ENCODE measurements at places on chromosomes 4 and X.

GRCh38 chr4:184856277-184856609 lies 30.5 kb upstream of the ACSL1 start:
- H3K4me1 ChIP-seq: peaks cover 39% of the 10 kb centered on the region
- no peak for DNase-seq
- H3K27me3 ChIP-seq: no peaks in the 10 kb centered on the region
- H3K4me3 ChIP-seq: no peak overlapping the region
- no peak overlapping the region for H3K27ac ChIP-seq

GRCh38 chr4:102302762-102303161 lies 42.5 kb downstream of the SLC39A8 start:
- no peak for DNase-seq
- H3K4me3 ChIP-seq: no peak overlapping the region
- peaks cover 43% of the 10 kb centered on the region for H3K36me3 ChIP-seq
- no peaks in the 10 kb centered on the region for H3K27me3 ChIP-seq

DNA sequence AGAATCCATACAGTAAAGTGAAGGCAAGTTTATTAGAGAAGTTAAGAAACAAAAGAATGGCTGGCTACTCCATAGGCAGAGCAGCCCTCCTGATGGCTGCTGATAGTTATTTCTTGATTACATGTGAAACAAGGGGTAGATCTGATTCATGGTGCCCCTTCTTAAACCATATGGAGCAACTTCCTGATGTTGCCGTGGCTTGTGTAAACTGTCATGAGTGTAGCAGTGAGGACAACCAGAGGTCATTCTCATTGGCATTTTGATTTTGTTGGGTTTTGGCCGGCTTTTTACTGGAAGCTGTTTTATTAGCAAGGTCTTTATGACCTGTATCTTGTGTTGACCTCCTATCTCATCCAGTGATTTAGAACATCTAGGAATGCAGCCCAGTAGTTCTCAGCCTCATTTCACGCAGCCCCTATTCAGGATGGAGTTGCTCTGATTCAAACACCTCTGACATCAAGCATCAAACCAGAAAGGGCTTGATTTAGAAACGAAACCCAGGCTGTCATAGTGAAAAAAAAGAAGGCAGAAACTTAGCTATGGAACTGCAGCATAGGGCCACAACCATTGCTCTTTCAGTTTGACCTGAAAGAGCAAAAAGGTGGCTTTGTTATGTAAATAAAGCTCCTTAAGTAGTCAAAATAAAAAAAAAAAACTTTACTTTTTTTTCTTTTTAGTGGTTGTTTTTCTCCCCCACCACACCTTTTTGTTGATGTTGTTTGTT lies 37.8 kb downstream of the SPCS3 start:
- no peaks in the 10 kb centered on the region for H3K27me3 ChIP-seq
- no peak overlapping the region for H3K27ac ChIP-seq
- H3K4me1 ChIP-seq: no peaks in the 10 kb centered on the region

DNA sequence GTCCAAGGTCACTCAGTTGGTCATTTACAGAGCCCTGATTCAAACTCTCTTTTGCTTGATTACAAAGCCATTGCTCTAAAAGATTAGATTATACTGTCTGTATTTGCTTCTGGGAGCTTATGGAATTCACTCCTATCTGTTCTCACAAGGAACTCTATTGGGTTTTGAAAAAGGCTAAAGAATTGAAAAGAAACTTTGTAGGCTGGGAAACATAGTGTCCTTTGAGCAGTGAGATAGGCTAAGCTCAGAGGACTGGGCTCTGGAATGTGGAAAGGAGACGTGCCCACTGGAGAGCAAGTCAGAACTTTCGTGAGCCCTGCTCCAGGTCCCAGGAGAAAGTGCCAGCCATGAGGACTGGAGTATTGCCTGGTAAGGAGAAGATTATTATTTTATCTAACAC lies at the start of gene RTL9:
RTL9 (plus strand) TSS at position 301 of the 400 bp plus-strand sequence. CDS start 91,770 bp downstream, outside the sequence.
- H3K4me1 ChIP-seq: no peaks in the 10 kb centered on the region
- DNase-seq: no peak
- no peak within 1 kb of the TSS for H3K4me3 ChIP-seq
- H3K27me3 ChIP-seq: peaks cover 2% of the 10 kb centered on the region
- H3K36me3 ChIP-seq: no peaks in the 10 kb centered on the region

GRCh38 chrX:110015915-110016314 lies 13.0 kb downstream of the TMEM164 start:
- H3K4me1 ChIP-seq: peaks cover 3% of the 10 kb centered on the region
- DNase-seq: no peak
- no peak overlapping the region for H3K27ac ChIP-seq

GRCh38 chr4:178963446-178964045 lies 1521.3 kb upstream of the AGA start:
- H3K27ac ChIP-seq: no peak overlapping the region
- no peak for DNase-seq
- no peaks in the 10 kb centered on the region for H3K4me1 ChIP-seq
- H3K36me3 ChIP-seq: no peaks in the 10 kb centered on the region
- H3K27me3 ChIP-seq: no peaks in the 10 kb centered on the region
- no peak overlapping the region for H3K4me3 ChIP-seq

- H3K27ac ChIP-seq: no peak overlapping the region
- no peak overlapping the region for H3K4me3 ChIP-seq
- no peak for DNase-seq
- H3K36me3 ChIP-seq: no peaks in the 10 kb centered on the region
- no peaks in the 10 kb centered on the region for H3K27me3 ChIP-seq
Observed at GRCh38 chr4:175253184-175253902, 335.2 kb downstream of the ADAM29 start.

GRCh38 chr4:76539979-76540378 lies 105.0 kb downstream of the SHROOM3 start:
- H3K27me3 ChIP-seq: peaks cover 4% of the 10 kb centered on the region
- H3K27ac ChIP-seq: no peak overlapping the region
- H3K4me1 ChIP-seq: peaks cover 7% of the 10 kb centered on the region
- H3K4me3 ChIP-seq: no peak overlapping the region
- DNase-seq: no peak
- H3K36me3 ChIP-seq: no peaks in the 10 kb centered on the region

DNA sequence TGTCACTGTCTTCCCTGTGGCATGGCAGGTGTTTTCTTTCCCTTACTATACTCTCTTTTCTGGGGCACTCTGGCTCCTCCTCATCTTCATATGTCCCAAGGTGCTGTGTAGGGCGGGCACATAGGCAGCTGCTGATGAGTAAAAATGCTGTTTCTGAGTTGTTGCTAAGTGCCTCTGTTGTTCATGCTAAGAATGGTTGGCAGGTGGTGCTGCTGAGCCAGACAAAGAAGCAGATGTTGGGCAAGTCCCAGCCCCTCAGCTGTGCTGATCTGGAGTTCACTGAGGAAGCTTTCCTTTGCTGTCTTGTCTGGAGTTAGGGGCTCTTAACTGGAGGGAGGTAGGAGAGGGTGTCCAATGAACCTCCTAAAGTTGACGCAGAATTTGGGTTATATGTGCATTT lies 40.6 kb downstream of the HADH start:
- peak overlapping the region; percentile 91 for H3K27ac ChIP-seq
- peak; percentile 93 for DNase-seq
- H3K27me3 ChIP-seq: no peaks in the 10 kb centered on the region
- H3K4me1 ChIP-seq: peaks cover 60% of the 10 kb centered on the region
- peak overlapping the region; percentile 71 for H3K4me3 ChIP-seq

Data from activated CD4-positive, alpha-beta T cell treated with anti-CD3 and anti-CD28 coated beads, Interleukin-2, amount 10 ng/mL, durations not matched to agents 24 days and 14 days (primary cell).